ENCODE measurements at places on chromosomes 1 and 21. TPM values are rescaled to one million over a fixed set of nuclear protein-coding genes. Genes with fewer than 3 reads are reported as not detected.
A peak's percentile ranks its signal among the peaks of the same experiment; 100 is the strongest.

DNA sequence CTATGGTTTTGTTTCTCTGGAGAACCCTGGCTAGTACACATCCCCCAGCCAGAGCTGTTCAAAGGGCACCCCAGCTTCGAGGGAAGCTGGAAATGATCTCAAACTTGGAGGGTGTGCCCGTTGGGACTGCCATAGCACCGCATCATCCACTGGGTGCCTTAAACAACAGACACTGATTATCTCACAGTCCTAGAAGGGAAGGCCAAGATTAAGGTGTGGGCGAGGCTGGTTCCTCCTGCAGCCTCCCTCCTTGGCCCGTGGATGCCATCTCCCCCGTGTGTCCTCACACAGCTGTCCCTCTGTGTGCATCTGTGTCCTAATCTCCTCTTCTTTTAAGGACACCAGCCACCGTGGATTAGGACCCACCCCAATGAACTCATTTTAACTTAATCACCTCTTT is 4.2 kb upstream of the IBA57 start:
- peak; percentile 9 for DNase-seq
- no peaks in the 10 kb centered on the region for H3K27me3 ChIP-seq
- no peaks in the 10 kb centered on the region for H3K36me3 ChIP-seq
- H3K4me1 ChIP-seq: no peaks in the 10 kb centered on the region
- no peak overlapping the region for H3K4me3 ChIP-seq
- no peak overlapping the region for H3K27ac ChIP-seq

DNA sequence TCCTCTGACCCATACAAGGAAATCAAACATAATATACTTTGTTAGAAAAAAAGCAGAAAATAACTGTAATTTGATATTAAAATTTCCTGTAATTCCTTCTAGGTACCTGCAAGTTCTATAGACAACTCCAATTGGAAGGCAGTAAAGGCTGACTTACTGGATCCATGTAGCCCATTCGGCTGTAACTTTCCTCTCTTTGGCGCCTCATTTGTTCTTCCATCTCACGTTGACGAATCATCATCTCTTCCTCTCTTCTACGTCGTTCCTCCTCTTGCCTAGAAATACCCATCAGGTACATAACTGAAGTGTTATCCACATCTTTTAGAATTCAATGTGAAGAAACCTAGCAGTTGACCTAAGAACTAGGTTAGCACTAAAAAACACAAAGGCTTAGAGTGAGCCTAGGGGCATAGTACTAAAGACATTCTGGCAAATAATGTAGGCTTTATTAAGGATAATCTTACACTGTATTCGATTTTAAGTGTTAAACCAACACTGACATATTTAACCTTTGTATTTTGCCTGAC is 5.1 kb downstream of the SFPQ start:
- no peaks in the 10 kb centered on the region for H3K27me3 ChIP-seq
- no peak overlapping the region for H3K27ac ChIP-seq
- no peak for DNase-seq
- peaks cover 13% of the 10 kb centered on the region for H3K36me3 ChIP-seq
- H3K4me1 ChIP-seq: peaks cover 44% of the 10 kb centered on the region
- no peak overlapping the region for H3K4me3 ChIP-seq

CCDC27 gene
- not detected for total RNA-seq

GRCh38 chr1:157312082-157312812 is 174.1 kb upstream of the ETV3 start:
- H3K4me1 ChIP-seq: peaks cover 4% of the 10 kb centered on the region
- no peaks in the 10 kb centered on the region for H3K27me3 ChIP-seq
- H3K4me3 ChIP-seq: no peak overlapping the region
- DNase-seq: no peak
- no peak overlapping the region for H3K27ac ChIP-seq

DNA sequence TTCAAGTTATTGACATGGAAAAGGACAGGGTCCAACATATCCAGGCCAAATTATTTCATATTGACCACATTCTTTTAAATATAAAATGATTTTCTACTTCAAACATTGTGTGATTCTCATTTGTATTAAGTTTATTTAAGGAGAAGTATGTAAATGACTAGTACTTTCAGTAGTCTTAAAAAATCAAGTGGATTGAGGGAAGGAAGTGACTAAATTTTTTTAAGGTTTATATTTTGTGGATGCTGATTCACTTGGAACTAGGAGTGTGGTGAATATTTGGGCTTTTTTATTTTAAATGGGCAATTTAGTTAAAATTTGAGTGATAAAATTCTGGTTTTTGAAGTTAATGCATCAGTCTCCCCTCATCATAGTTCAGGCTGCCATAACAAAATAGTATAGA is 10.1 kb downstream of the PRRC2C start:
- no peaks in the 10 kb centered on the region for H3K36me3 ChIP-seq
- H3K27me3 ChIP-seq: no peaks in the 10 kb centered on the region
- H3K4me1 ChIP-seq: peaks cover 6% of the 10 kb centered on the region
- no peak for DNase-seq
- no peak overlapping the region for H3K4me3 ChIP-seq

TNFSF18 gene
- total RNA-seq: 0.09 TPM

GRCh38 chr1:53557369-53557768 is 98.2 kb downstream of the DMRTB1 start:
- H3K4me3 ChIP-seq: no peak overlapping the region
- no peaks in the 10 kb centered on the region for H3K4me1 ChIP-seq
- no peak overlapping the region for H3K27ac ChIP-seq
- no peaks in the 10 kb centered on the region for H3K36me3 ChIP-seq
- no peak for DNase-seq
